A549 treated with RU486 at 1 μM for 4 hours (cell line): ENCODE measurements at places on chromosomes 16 and 17. TPM values are rescaled to one million over a fixed set of nuclear protein-coding genes. Genes with fewer than 3 reads are reported as not detected.

The CMTM4 gene
- total RNA-seq: 17.0 to 34.1 TPM (median 31.2 TPM) in 5 replicates

The SKAP1 gene
- total RNA-seq: 0.08 TPM in 1 of 5 replicates, not detected in the others

The TBC1D3L gene
- 7.4 to 12.7 TPM (median 11.4 TPM) in 5 replicates for total RNA-seq

The PER1 gene
- total RNA-seq: 5.5 to 9.6 TPM (median 6.7 TPM) in 5 replicates

The CXCL16 gene
- 13.8 to 20.0 TPM (median 17.9 TPM) in 5 replicates for total RNA-seq

The WNT3 gene
- 3.8 to 5.9 TPM (median 5.2 TPM) in 5 replicates for total RNA-seq

The C16orf74 gene
- 11.4 to 18.6 TPM (median 16.7 TPM) in 5 replicates for total RNA-seq

The DOC2A gene
- 1.7 to 3.3 TPM (median 2.3 TPM) in 5 replicates for total RNA-seq

The SMG6 gene
- total RNA-seq: 19.3 to 32.0 TPM (median 28.3 TPM) in 5 replicates

The AXIN2 gene
- 0.75 to 1.3 TPM (median 0.99 TPM) in 5 replicates for total RNA-seq

The KRT9 gene
- total RNA-seq: not detected in 5 replicates

The NTHL1 gene
- total RNA-seq: 30.8 to 47.1 TPM (median 43.6 TPM) in 5 replicates

The TNFSF13 gene
- 0.72 to 1.5 TPM (median 1.1 TPM) in 5 replicates for total RNA-seq

The CD300H gene
- total RNA-seq: 0.27 to 1.00 TPM (median 0.43 TPM) in 3 of 5 replicates, not detected in the others

The AATK gene
- total RNA-seq: 0.34 to 0.81 TPM (median 0.54 TPM) in 5 replicates
